ENCODE measurements at places on chromosomes 11 and 22.

DNA sequence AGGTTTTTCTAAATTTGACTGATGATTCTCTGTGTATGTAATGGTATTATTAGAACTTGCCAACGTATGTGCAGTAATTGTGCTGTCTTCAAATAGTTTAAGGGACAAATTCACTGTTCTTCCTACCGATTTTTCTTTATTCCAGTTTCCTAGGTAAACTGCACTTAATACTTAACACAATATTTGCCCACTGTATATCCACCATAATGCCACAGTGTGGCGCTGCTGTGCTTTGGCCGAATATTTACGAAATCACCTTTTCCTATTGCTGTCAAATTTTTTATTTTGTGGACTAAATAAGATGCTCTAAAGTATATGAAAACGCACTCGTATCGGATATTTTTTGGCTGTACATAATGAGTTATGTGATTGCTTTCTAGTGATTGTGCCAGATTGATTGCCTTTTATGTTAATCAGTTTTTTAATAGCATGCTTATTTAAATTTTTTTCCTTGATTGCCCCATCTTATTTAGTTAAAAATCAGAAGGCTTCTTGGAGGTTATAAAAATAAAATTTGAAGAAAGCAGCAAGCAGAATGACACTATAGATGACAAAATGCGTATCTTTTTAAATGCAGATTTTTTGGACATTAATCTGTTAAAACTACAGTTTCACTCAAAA is 10.5 kb downstream of the AASDHPPT start:
- DNase-seq: peak; percentile 22

DNA sequence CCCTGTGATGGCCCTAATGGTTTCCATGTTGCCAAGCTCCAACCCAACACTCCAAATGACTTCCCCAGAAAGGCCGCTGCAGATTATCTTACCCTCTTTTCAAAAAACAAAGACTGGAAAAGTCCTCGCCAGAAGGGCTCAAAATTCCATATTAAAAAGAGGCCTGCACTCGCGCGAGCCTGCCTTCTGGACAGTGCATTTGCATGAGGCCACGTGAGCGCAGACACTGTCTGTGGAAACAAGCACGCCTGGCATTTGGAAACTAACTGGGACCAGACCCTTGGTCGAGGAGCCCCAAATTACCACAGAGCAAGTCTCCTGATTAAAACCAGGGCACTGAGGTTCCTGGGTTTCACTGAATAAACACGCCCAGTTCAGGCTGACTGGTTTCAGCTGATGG is 42.9 kb downstream of the ABTB2 start:
- DNase-seq: no peak

GRCh38 chr22:23709107-23709506 is 18.3 kb downstream of the RGL4 start:
- no peak for DNase-seq

- DNase-seq: no peak
Observed at GRCh38 chr11:73875840-73876239, 806 bp downstream of the COA4 start.

DNA sequence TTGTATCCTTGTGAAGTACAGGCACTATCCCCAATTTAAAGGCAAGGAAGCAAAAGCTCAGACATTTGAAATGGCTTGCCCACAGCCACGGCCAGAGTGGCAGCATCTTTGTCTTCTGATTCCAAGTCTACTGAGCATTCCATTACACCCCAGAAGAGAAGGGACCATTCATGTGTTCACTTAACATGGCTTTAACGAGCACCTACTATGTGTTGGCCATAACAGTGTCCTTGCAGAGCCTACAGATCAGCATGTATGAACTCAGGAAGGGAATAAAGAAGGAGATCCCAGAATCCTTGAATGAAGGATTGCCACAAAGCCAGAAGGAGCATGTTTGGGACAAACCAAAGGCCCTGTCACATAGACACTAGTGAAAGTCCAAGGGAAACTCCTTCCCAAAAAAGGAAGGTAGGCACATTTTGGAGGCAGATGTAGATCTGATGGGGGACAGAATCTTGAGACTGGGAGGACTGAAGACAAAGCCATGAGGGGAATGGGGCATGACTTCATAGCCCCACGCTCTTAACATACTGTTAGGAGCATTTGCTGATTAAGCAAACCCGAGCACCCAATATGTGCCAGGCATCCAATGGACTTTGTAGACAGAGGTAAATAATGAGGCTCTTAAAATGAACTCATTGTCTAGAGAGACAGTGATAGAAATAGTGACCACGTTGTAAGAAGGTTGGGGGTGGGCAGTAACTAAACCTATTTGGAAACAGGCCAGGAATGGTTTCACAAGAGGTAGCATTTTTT is 54.9 kb downstream of the P4HA3 start:
- no peak for DNase-seq

DNA sequence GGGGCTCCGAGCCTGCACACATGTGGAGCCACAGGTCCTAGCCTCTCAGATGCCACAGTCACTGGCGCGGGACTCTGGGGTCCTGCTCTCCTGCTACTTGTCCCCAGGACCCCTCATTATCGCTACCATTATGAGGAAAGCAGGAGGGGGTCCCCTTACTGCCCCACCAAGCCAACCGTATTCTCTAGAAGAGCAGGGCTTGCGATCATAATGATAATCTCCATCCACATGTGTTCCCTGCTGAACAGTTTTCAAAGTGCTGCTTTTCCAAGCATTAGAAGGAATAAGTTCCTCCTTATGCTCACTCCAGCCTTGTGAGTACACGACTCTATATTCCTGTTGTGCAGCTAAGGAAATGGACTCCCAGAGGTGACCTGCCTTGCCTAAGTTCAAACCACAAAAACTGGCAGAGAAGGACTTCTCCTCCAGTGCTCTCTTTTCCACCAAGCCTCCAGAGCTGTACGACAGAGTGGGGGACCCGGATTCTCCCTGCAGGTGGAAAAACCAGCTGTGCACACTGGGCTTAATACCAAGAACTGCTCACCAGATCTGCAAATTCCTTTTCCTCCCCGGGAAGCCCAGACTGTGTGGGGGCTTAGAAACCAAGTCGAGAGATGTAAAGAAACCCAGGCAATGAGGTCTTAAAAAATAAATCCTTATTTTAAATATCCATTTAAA is 92.8 kb upstream of the DRD2 start:
- no peak for DNase-seq

- DNase-seq: no peak
Observed at GRCh38 chr11:44939673-44940395, 10.8 kb downstream of the TP53I11 start.

- no peak for DNase-seq
Observed at GRCh38 chr11:132455044-132455443, 1077.3 kb downstream of the OPCML start.

GRCh38 chr11:12110714-12111548 is 541 bp downstream of the MICAL2 start:
- peak; percentile 19 for DNase-seq

GRCh38 chr11:104663190-104664140 is 234.8 kb downstream of the CASP12 start:
- DNase-seq: no peak

GRCh38 chr22:44172370-44173108 is 8.2 kb upstream of the PARVG start:
- no peak for DNase-seq

DNA sequence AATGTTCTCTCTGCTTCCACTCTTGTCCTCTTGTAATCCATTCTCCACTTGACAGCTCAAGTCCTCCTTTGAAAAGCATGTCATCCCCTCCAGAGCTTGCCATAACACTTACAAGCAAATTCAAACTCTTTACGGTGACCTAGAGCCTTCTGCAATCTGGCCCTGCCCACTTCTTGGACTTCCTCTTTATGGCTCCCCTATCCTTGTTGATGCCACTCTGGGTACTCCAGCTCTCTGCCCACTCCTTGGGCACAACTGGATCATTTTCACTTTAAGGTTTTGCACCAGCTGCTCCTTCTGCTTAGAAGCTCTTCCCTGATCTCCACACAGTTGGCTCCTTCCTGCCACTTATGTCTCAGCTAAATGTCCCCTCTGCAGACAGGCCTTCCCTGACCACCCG is 217.9 kb downstream of the DSCAML1 start:
- DNase-seq: no peak

DNA sequence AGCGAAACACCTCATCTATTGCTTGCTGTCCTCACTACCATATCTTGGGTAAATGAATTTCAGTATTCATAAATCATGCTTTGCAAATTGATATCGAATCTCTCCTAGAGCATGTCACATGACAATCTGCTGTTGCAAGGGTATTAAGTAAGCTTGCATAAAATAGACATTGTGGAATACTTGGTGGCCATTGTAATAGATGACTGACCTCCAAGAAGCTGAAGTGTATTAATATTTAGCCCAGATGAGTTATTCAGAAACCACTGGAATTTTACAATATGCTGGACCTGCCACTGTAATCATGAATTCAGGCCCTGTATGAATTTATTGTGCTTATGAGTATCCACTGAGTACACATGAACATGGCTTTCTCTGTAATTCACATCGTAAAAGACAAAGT is 289.7 kb upstream of the ARHGAP42 start:
- no peak for DNase-seq

DNA sequence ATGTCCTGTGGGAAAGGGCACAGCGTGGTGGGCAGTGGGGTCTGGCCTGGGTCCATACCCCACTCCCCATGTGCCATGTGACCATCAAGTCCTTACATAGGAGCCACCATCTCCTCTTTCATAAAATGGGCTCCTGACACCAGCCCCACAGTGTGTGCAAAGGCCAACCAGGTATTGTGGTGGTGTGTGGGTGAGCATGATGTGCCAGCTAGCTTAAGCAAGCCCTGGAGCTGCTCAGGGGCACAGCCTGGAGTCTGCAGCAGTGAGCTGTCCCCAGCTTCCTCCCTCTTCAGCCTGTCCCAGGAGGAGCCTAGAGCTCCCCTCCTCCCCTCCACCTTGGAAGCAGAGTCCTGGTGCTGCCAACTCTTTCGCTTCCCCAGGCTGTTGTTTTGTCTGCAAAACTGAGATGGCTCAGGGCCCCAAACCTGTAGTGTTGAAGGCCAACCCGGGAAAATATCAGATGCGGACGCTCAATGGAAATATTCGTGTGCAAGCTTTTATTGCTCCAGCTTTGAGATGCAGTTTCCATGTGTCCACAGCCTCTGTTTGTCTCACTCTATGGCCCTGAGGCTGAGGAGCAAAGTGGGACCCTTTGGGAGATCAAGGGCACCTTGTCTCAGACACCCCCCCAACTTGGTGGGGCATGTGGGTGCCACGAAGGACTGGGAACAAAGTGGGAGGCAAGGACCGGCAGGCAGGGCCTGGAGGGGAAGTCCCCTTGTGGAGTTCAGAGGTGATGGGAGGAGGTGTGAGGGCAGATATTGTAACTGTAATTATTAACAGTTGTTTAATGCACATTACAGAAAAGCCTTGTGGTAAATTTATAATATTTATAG is 92.6 kb downstream of the CTTN start:
- DNase-seq: no peak

GRCh38 chr22:45330548-45330947 is 20.8 kb downstream of the FAM118A start:
- DNase-seq: no peak

- DNase-seq: no peak
Observed at GRCh38 chr11:37942081-37942480, 1344.0 kb upstream of the RAG2 start.

- no peak for DNase-seq
Observed at GRCh38 chr22:30743257-30744020, 48.8 kb downstream of the OSBP2 start.

DNA sequence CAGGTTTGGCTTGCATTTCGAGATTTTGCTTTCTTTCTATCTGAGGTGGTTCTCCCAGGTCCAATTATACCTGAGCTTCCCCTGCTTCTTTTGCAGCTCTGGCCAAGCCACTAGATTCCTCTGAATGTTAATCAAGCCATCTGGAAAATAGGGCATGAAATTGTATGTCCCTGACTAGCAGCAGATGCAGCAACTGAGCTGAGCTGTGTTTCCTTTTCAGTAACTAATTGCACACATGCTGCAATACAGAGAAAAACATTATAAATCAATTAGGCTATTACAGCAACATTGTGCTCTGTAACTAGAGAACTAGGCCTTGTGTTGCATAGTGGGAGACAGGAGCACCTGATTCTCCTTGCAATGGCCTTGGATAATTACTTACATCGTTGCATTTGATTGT is 408.3 kb downstream of the ETS1 start:
- DNase-seq: no peak

DNA sequence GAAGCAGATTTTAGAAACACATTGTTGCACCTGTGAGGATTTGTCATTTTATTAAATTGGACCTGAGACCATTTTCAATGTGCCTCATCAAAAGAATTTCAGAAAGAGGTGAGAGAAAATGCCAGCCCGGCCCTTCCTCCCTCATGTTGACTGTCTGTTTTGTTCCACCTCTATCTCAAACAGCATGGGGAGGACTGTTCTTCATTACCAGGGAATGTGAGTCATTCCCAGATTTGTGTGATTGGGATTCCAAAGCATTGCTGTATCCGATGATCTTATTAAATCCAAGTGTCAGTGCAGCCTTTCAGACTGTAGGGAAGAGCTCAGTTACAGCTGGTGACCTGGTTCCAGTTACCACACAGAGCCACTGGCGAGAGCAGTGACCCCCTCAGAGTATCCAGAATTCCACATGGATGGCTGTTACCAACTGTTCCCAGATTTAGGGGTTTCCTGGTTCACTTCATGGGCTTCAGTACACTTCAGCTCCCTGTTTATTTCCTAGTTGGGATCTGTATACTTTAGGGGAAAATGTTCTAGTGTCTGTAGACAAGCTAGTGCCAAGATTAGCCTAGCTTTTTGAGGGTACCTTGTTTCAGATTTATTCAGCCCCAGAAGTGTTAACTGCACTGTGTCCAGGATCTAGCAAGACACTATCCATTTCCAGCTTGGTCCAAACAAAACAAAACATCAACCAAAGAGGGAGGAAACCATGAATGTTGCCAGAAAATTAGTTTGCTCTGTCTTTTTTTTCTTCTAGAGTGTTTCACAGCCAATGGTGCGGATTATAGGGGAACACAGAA is 20.9 kb downstream of the KREMEN1 start:
- DNase-seq: no peak

DNA sequence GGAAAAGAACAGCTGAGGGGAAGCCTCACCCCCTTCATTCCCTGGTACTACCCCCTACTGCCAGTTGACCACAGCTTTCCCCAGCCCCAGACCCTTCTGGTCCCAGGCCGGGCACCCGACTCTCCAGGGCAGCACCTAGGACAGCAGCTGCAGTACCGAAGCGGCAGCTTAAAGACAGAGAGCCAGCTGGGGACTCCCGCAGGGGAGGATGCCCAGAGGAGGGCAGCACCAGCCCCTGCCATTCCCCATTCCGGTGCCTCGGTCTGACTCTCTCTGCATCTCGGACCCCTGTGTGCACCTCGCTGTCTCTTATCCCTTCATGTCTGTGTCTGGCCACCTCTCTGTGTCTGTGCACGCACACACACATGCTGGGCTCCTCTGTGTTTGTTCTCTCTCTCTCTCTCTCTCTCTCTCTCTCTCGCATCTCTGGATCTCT is 9.4 kb downstream of the IGSF9B start:
- DNase-seq: peak; percentile 44

DNA sequence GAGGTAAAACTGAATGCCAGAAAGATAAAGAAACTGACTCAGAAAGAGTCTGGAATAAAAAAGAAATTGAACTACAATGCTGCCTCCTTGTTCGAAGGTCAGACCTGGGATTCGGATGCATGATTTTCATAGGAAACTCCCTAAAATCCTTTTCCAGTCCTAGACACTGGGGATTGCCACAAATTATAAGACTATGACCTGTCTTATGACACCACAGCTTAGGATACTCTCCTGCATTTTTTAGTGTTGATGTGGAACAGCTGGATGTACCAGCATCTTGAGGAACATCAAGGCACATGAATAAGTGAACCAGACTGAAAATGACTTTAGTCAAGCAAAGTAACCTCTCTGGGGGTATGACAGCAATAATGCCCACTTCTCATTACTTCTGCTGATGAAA is 9.0 kb downstream of the KIRREL3 start:
- no peak for DNase-seq

- no peak for DNase-seq
Observed at GRCh38 chr11:115459563-115459962, 44.7 kb downstream of the CADM1 start.
